ENCODE measurements at places on chromosomes 16 and 17.

DNA sequence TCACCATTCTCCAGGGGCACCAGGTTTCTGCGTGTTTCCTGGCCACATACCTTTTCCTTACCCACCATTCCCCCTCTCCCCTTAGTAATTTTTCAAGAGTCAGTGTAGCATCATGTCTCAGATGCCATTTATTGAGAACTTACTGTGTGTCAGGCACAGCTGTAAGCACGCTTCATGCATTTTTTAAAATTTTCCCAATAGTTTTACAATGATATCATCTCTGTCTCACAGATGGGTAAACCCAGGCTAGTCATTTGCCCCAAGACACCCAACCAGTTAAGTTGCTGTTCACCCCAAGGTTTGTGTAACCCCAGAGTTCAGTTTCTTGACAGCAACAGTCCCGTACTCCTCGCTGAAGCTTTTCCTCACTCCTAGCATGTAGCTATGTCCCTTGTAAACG, 56.4 kb upstream of the IRX3 start:
- no peak for DNase-seq
- peaks cover 6% of the 10 kb centered on the region for H3K27me3 ChIP-seq
- no peaks in the 10 kb centered on the region for H3K36me3 ChIP-seq
- H3K4me3 ChIP-seq = no peak overlapping the region
- H3K4me1 ChIP-seq = peaks cover 15% of the 10 kb centered on the region

DNA sequence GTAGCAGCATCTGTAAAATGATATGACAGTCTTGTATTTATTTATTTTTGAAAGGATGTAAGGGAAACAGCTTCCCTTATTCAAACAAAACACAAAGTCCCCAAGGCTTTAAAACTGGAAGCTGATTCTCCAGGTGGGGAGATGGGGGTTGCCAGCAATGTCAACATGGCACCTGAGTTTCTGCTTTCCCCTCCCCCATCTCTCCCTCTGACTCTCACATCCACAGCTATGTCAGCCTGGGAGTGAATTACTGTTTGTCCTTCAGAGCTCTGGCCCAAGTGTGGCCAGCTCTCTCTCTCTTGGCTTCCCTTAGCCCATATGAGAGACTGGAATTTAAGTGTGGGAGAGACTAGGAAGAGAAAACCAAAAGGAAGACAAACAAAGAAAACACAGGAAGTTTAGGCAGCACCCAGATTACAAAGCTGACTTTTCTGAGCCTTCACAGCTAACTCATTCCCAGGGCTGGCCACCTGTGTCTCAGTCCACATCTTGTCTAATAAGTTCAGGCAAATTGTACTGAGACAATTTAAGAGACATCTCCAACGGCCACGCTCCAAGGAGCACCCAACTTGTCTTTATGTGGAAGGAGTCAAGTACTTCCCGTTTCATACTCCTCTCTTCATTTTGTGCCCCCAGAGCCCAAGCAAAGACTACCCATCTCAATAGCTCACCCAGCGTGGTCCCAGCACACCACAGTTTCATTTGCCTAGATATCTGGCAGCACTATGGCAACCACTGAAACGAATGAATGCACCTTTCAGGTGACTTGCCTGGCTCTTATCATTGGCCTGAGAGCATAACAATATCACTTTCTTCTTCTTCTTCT, 69.2 kb downstream of the SOX9 start:
- DNase-seq = no peak
- H3K27me3 ChIP-seq = peaks cover 3% of the 10 kb centered on the region
- no peak overlapping the region for H3K4me3 ChIP-seq
- no peaks in the 10 kb centered on the region for H3K36me3 ChIP-seq

DNA sequence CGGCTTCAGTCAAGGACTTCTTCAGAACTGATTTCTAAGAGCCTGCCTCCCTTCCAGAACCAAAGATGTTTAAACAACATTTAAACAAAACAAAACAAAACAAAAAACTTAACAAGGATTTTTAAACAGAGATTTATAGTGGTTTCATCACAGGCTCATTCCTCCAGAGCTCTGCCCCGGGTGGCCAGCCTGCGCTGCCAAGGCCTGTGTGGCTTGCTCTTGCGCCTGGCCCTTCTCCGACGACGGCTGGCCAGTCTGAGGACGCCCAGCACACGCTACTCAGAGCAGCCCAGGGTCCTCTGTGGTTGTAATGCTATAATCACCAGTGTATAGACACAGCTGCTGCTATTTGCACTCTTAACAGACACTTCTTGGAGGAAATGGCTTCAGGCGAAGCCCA, 307.2 kb upstream of the MYOCD start:
- no peaks in the 10 kb centered on the region for H3K36me3 ChIP-seq
- H3K27me3 ChIP-seq = no peaks in the 10 kb centered on the region
- H3K27ac ChIP-seq = no peak overlapping the region
- no peak overlapping the region for H3K4me3 ChIP-seq
- H3K4me1 ChIP-seq = peaks cover 3% of the 10 kb centered on the region

DNA sequence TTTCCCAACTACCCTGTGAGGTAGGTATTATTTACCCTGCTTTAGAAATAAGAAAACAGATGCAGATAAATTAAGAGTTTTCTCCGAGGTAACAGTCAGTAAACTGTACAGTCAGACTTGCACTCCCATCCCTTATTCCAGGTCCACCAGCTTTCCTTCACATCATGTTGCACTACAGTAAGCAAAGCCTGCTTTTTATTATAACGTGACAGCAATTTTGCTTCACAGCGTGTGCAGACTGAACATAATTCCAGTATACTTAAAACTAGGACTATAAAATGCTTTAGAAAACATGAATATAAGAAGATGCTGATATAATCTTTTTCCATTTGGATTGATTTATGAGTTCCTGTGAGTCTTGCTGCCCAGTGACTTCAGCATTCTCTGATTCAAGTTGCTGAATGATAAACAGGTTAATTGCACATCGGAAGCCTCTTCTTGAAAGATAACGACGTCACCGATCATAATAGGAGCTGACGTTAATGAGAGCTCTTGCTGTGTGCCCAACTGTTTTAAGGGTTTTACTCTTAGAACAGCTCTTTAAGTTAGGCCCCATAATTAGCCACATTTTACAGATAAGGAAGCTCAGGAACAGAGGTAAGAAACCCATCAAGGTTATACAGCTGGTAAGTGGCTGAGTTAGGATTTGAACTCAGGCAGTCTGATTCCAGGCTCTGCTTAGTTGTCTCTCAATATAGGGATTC, 1.4 kb downstream of the LIG3 start:
- H3K4me3 ChIP-seq = no peak overlapping the region
- H3K4me1 ChIP-seq = peaks cover 2% of the 10 kb centered on the region
- H3K27ac ChIP-seq = peak overlapping the region; percentile 90
- peak; percentile 86 for DNase-seq
- no peaks in the 10 kb centered on the region for H3K27me3 ChIP-seq
- peaks cover 4% of the 10 kb centered on the region for H3K36me3 ChIP-seq

DNA sequence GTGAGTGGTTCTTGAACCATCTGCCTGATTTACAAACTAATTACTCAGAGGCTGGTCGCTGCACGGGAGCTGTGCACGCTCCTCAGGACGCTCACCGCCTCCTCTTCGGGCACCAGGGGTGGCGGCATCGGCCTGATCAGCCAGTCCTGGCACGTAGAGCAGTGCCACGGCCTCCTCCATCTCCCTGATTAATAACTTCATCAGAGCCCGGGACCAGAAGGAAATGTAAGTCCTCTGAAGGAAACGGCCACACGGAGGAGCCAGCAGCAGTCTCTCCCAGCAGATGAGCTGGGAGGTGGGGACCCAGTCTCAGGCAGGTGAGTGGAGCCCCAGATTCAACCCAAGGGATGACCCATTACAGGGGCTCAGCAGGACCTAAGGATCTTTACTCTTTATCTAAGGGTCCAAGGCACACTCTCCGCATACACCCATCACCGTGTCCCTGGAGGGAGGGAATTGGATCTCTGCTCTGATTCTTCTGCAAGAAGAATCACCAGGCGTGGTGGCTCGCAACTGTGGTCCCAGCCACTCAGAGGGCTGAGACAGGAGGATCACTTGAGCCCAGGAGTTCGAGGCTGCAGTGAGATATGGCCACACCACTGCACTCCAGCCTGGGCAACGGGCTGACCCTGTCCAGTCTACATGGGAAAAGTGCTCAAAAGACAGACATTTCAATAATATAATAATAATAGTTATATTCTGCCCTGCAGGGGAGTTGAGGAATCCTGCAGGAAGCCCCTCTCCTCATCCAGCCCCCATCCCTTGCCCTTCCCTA, 366.5 kb downstream of the SEC14L1 start:
- peaks cover 21% of the 10 kb centered on the region for H3K36me3 ChIP-seq
- no peak overlapping the region for H3K27ac ChIP-seq
- H3K4me3 ChIP-seq = no peak overlapping the region
- H3K27me3 ChIP-seq = no peaks in the 10 kb centered on the region

GRCh38 chr17:2111691-2112090, 56.8 kb downstream of the HIC1 start:
- DNase-seq = peak; percentile 86
- no peak overlapping the region for H3K4me3 ChIP-seq
- H3K27me3 ChIP-seq = no peaks in the 10 kb centered on the region
- H3K4me1 ChIP-seq = peaks cover 8% of the 10 kb centered on the region

- H3K36me3 ChIP-seq = no peaks in the 10 kb centered on the region
- no peaks in the 10 kb centered on the region for H3K4me1 ChIP-seq
- no peak overlapping the region for H3K27ac ChIP-seq
- no peak overlapping the region for H3K4me3 ChIP-seq
Observed at GRCh38 chr17:61784510-61784909, 78.8 kb downstream of the BRIP1 start.

- H3K27me3 ChIP-seq = peaks cover 57% of the 10 kb centered on the region
- H3K4me3 ChIP-seq = no peak overlapping the region
- no peak for DNase-seq
- H3K4me1 ChIP-seq = no peaks in the 10 kb centered on the region
- no peak overlapping the region for H3K27ac ChIP-seq
Observed at GRCh38 chr17:46949291-46950174, 26.6 kb downstream of the GOSR2 start.

DNA sequence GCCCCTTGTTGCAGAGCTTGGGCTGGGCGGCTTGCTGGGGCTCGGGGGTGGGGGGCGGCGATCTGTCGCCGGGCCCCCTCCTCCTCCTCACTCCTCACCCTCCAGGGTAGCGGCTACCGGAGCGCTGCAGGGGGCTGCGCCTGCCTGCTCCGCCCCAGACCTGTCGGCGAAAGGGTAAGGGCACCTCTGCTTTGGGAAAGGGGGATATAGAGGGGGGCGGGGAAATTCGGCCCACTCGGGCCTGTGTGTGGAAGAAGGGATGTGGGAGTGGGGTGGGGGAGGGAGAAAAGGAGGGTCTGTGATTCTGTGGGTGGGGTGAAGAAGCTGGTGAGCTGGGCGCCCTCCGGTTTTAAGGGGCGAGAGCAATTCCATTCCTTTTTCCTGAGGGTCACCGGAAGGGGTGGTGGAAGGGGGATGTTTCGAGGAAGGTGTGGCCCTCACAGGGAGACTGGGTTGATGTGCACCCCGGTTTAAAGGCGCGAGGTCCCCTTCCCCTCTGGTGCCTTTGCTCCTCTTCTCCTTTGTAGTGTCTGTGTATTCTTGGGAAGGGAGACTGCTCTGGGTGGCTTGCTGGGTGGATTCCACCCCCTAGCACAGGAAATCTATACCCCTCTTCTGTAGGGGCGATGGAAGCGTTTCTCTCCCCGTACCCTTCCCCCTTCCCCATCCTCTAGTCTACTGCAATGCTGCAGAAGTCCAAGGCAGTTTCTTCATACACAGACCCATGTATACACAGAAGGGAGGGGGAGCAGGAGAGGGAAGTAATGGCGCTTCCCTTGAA, 878 bp downstream of the TAOK1 start:
- peak overlapping the region; percentile 31 for H3K27ac ChIP-seq
- peaks cover 1% of the 10 kb centered on the region for H3K4me1 ChIP-seq
- peak; percentile 74 for DNase-seq
- H3K27me3 ChIP-seq = no peaks in the 10 kb centered on the region
- peak overlapping the region; percentile 93 for H3K4me3 ChIP-seq

DNA sequence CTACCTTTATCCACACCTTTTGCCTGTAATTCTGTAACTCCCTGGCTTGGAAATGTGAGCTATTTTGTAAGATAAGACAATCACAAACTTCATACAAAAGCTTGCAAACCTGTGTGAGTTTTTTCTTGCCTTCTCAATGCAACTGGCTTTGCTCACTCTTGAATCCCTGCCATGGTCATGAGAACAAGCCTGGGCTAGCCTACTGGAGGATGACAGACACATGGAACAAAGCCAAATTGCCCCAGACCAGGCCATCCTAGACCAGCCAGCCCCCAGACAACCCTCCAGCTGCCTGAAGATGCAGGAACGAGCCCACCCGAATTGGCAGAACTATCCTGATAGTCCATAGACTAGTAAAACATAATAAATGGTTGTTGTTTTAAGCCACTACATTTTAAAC, 466.6 kb upstream of the ERCC4 start:
- H3K27me3 ChIP-seq = no peaks in the 10 kb centered on the region
- H3K4me3 ChIP-seq = no peak overlapping the region
- H3K4me1 ChIP-seq = peaks cover 2% of the 10 kb centered on the region
- H3K27ac ChIP-seq = no peak overlapping the region

GRCh38 chr17:29686993-29687590, 64.4 kb upstream of the CORO6 start:
- no peaks in the 10 kb centered on the region for H3K27me3 ChIP-seq
- H3K4me1 ChIP-seq = no peaks in the 10 kb centered on the region
- no peak for DNase-seq

- no peak for DNase-seq
- peaks cover 43% of the 10 kb centered on the region for H3K27me3 ChIP-seq
- H3K4me3 ChIP-seq = no peak overlapping the region
- H3K36me3 ChIP-seq = no peaks in the 10 kb centered on the region
- H3K27ac ChIP-seq = no peak overlapping the region
- H3K4me1 ChIP-seq = peaks cover 5% of the 10 kb centered on the region
Observed at GRCh38 chr16:68731637-68732036, 5.5 kb upstream of the CDH1 start.

GRCh38 chr17:56937687-56938086, 23.2 kb downstream of the COIL start:
- H3K27me3 ChIP-seq = no peaks in the 10 kb centered on the region
- DNase-seq = peak; percentile 28
- H3K27ac ChIP-seq = no peak overlapping the region
- no peak overlapping the region for H3K4me3 ChIP-seq
- peaks cover 64% of the 10 kb centered on the region for H3K36me3 ChIP-seq

- no peak overlapping the region for H3K27ac ChIP-seq
- DNase-seq = no peak
- H3K36me3 ChIP-seq = peaks cover 17% of the 10 kb centered on the region
- peaks cover 2% of the 10 kb centered on the region for H3K4me1 ChIP-seq
- no peaks in the 10 kb centered on the region for H3K27me3 ChIP-seq
- H3K4me3 ChIP-seq = no peak overlapping the region
Observed at GRCh38 chr16:15726715-15727114, 76.7 kb downstream of the NDE1 start.
